ENCODE measurements at places on chromosomes 12 and 14. TPM values are rescaled to one million over a fixed set of nuclear protein-coding genes. Genes with fewer than 3 reads are reported as not detected.

The SRSF5 gene
- total RNA-seq: 154 TPM

The EXOC3L4 gene
- total RNA-seq: 2.6 TPM

The ATL1 gene
- 1.5 TPM for total RNA-seq

- DNase-seq: no peak
Observed at GRCh38 chr14:70148911-70149595, 39.7 kb downstream of the SLC8A3 start.

DNA sequence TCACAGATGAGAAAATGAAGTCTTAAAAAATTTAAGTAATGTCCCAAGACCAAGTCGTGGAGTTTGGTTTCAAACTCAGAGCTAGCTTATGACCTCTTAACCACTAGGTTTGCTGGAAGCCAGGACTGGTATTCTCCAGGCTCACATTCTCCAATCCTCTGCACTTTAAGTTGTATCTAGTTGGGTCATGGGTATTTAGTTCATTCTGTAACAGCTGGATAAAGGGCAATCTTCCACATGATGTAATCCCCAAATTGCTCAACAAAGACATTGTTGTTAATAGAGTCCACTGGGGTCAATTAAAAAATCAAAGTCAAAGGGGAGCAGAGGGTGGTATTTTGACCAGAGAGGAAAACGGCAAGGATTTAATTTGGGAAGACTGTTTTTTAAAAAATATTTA is 17.8 kb upstream of the GAS2L3 start:
- no peak for DNase-seq

DNA sequence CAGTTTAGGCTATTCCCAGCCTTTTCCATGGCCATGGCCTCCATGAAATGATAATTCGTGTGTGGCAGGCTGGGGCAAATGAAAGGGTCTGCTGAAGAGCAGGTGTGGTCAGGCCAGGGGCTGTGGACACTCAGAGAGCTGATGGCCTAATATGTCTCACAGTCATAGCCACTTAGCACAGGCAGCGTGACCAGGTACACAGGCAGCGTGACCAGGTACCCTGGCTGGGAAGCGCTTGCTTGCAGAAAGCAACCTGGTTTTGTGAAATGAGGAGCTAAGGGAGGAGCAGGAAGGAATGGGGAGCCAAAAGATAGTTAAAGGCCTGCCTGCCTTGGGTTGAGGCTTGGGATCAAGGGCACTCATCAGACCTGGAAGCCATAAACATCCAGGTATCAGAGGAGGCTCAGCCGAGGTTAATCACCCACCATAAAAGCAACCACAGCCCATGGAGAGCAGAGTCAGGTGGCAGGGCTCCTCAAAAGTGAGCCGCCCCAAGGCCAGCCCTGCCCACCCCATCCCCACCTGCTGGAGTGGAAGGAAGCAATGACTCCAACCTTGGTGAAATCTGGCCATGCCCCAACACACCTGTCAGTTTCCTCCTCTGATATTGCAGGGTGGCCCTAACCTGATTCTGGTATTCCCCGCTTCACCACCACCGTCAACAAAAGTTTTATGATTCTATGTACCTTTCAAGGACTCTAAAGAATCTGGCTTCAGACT is 8.0 kb upstream of the KRT8 start:
- no peak for DNase-seq

All from Panc1 (cell line).